ENCODE measurements at places on chromosomes 1 and 21.

DNA sequence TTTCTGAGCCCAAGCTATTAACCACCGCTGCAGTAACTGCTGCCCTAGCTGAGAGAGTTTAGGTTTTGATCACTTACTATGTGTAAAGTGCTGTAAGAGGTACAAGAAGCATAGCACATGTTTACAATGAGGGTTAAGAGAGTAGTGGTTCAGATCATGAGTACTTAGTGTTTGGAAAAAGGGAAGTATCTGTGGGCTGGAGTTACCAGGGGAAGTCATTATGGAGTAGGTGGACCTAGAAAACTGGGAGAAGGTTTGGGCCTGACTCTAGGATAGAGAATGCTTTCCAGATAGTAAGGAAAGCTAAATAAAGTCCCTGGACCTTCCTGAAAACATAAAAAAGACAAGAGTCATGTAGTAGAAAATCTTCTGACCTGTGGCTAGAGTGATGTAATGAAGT is 149.6 kb upstream of the PLXNA2 start:
- DNase-seq: no peak

- no peak for DNase-seq
Observed at GRCh38 chr1:224223819-224224714, 41.0 kb downstream of the DEGS1 start.

GRCh38 chr1:42952303-42953001 is 6.2 kb downstream of the SLC2A1 start:
- DNase-seq: peak; percentile 70

DNA sequence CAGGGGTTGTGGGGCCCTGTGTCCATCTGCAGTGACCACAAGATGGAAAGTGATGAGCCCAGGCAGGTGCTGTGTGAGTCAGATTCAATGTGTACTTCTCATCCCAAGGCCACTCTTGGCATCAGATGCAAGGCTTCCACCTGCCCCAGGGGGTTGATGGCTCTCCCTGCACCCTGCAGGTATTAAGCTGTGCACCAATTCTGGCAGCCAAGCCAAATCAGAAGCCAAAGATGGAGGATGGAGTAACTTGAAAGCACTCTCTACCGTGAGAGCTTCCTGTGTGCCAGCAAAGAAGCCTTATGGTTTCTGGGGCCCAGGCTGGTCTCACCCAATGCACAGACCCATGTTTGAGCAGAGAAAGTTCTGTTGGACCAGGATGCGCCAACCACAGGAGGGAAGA is 44.3 kb upstream of the TENT5C start:
- DNase-seq: no peak

GRCh38 chr1:33392206-33392605 is 38.7 kb downstream of the PHC2 start:
- DNase-seq: no peak

- DNase-seq: peak; percentile 73
Observed at GRCh38 chr1:42173155-42173933, 8.8 kb upstream of the GUCA2A start.

GRCh38 chr1:59043796-59044195 is 253.1 kb upstream of the FGGY start:
- DNase-seq: no peak

GRCh38 chr1:208298593-208299269 is 54.5 kb upstream of the PLXNA2 start:
- no peak for DNase-seq

DNA sequence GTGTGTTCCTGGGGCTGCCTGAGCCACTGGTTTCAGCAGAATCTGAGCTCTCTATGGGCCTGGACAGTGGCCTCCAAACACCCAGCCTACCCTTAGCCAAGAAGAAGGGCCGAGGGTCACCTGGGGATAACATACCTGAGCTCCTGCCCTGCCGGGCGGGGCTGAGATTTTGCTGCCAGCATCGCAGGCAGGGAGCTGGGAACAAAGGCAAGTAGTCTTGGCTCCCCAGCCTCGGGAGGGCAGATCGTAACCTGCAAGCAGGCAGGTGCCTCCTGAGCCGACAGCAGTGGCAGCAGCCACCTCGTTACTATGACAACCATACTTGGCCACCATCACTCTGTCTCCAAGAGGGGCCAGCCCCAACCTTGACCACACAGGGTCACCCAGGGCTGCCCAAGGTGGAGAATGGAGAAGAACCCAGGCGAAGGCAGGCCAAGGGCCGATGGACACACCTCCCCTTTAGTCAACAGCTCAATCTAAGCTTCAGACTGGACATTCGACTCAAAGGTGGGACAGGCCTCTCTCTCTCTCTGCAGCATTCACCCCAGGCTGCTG is 54.6 kb downstream of the TOMM20 start:
- DNase-seq: no peak

DNA sequence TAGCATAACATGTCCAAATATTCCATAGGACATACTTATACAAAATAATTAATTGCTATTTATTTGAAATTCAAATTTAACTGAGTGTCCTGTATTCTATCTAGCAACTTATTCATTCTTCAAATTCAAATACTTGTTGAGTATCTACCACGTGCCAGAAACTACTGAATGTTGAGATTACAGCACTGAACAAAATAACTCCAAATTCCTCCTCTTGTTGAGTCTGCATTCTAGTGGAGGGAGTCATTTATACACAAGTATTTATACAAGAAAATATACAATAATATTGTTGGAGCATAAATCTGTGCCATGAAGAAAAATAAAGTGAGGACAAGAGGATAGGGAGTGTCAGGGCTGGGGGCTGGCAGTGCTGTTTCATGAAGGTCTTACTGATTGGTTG is 43.7 kb upstream of the CDC42BPA start:
- DNase-seq: no peak

GRCh38 chr1:56849750-56850149 is 4.8 kb upstream of the C8A start:
- no peak for DNase-seq

- DNase-seq: peak; percentile 45
Observed at GRCh38 chr1:201025571-201026002, 2.1 kb upstream of the KIF21B start.

DNA sequence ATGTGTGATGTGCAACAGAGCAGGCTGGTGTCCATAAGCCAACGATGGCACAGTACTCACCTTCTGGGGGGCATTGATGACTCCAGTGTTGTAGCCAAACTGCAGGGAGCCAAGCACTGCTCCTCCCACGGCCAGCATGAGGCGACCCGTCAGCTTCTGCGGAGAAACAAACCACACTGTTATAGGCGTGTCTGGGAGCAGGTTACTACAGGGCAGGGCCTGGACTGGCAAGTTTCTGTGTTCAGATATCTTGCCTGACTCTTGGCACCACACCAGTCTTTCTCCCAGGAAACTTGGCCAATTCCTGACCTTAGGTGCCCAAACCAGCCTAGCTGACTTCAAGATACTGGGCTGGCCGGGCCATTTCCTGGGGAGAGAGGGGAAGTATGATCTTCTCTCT is 15.5 kb downstream of the SLC2A1 start:
- no peak for DNase-seq

DNA sequence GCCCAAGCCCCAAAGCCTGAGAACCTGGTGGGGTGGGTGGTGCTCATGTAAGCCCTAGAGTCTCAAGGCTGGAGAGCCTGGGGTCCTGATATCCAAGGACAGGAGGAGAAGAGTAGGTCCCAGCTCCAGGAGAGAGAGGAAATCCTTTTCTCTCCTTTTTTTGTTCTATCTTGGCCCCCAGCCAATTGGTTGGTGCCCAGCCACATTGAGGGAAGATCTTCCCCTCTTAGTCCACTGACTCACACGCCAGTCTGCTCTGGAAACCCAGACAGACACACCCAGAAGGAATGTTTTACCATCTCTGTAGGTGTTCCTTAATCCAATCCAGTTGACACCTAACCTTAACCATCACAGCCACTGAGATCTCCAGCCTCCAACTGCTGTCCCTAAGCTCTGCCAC is 16.2 kb upstream of the LIN9 start:
- no peak for DNase-seq

DNA sequence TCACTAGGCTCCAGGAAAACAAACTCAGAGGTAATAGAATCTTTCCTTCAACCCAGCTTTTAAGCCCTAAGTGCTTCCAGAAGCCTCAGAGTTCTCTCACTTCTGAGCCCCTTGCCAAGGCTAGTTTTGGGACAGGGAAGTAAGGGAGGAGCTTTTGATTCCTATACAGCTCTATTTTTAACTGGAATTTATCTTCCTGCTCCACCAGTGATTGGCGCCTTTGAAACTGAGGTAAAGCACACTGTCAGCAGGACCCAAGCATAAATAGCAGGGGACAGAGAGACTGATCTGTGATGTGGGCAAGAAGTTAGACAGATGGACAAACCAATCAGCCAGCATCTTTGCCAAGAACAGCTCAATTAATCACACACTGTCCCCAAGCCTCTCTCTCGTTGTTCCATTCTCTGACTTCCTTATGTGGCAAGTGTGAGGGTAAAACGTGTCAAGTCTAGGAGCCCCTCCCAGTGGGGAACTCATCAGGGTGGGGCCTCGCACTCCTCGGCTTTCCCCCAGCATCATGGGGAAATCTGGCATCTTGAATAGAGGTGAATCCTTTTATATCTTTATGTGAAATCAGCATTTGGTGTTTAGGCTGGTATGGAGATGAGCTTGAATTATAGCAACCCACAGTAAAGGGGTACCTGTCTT is 40.2 kb upstream of the MPZL1 start:
- no peak for DNase-seq

DNA sequence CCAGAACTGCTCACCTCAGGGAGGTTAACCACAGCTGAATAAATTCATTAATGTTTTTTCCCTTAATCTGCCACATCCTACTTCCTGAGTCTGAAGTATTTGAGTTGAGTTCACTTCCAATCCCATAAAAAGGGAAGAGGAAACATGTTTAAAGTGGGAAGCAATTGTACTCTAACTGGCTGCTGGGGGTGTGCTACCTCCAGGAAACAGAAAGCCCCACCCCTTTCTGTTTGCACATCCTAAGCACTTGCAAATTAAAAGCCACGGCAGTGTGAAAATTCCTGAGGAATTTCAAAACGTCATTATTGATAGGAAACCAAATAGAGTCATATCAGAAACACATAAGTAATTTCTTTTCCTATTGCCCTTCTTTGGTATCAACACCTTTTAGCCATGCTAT is 307.0 kb upstream of the NR5A2 start:
- DNase-seq: no peak

- DNase-seq: no peak
Observed at GRCh38 chr1:23475134-23475628, 8.8 kb downstream of the ASAP3 start.

GRCh38 chr21:26845066-26845758 is at the start of gene ADAMTS1:
TSS of gene ADAMTS1 (minus strand) at chr21:26845409. CDS start at chr21:26844954, 455 bp downstream.
- no peak for DNase-seq

DNA sequence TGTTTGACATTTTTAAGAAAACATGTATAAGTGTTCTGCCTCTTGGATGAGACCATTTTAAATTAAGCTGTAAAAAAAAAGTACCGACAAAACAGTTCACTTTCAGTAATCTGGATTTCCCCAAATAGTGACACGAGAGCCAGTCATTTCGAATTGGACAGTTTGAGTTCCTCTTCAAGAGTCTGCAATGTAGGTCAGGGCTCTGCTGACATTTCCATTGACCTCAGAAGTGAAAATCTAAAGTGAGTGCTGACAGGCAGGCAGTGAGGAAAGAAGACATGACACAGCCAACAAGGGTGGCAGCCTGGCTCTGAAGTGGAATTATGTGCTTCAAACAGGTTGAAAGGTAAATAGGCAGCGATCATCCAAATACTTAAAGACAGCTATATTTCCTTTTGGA is at the start of gene IL23R:
Gene IL23R, plus strand, starts transcription at position 259 of the 400 bp plus-strand sequence. CDS start 1,667 bp downstream, outside the sequence.
- no peak for DNase-seq

- no peak for DNase-seq
Observed at GRCh38 chr1:237786066-237786719, 104.5 kb downstream of the ZP4 start.

DNA sequence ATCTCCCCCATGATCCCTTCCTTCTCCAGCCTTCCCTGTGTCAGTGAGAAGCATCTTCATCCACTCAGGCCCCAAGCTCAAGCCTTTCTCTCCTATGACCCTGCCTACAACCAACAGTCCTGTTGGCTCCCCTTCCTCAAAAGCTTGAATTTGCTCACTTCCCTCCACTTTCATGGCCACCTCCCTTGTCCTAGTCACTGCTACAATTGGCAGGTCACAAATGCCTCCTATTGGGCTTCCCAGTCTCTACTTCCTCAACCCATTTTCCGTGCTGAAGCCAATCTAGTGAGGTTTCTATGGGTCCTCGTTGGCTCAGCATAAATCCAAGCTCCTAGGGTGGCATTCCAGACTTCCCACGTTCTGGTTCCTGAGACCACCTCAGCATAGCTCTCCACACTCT is 40.2 kb upstream of the SLC6A9 start:
- DNase-seq: no peak

GRCh38 chr1:30650038-30650967 is 73.1 kb downstream of the MATN1 start:
- no peak for DNase-seq

DNA sequence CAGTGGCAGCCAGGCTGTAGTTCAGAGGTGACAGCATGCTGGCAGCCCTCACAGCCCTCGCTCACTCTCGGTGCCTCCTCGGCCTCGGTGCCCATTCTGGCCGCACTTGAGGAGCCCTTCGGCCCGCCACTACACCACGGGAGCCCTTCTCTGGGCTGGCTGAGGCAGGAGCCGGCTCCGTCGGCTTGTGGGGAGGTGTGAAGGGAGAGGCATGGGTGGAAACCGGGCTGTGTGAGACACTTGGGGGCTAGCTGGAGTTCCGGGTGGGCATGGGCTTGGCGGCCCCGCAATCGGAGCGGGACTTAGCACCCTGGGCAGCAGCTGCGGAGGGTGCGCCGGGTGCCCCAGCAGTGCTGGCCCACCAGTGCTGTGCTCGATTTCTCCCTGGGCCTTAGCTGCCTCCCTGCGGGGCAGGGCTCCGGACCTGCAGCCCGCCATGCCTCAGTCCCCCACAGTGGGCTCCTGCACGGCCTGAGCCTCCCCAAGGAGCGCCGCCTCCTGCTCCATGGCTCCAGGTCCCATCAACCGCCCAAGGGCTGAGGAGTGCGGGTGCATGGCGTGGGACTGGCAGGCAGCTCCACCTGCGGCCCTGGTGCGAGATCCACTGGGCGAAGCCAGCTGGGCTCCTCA is 396.8 kb downstream of the FAM72C start:
- DNase-seq: no peak

DNA sequence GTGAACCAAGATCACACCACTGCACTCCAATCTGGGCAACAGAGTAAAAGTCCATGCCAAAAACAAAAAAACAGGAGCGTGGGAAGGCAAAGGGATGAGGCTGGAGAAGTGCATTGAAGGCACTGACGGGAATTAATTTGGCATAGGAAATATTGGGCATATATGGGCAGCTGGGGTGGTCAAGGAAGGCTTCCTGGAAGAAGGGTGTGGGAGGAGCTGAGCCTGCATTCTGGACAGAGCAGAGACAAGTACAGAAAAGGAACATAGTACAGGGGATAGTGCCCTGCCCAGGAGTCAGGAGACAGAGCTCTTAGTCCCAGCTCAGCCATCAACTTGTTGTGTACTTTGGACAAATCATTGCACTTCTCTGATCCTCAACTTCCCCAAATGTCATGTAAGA is 11.7 kb downstream of the SDC3 start:
- no peak for DNase-seq
